ENCODE measurements at places on chromosomes 2 and 18.

- peak; percentile 30 for ATAC-seq
These were observed 77.7 kb downstream of the GULP1 start for GRCh38 chr2:188369365-188369764.

GRCh38 chr18:32405588-32405987 is 65.1 kb downstream of the GAREM1 start:
- no peak for ATAC-seq

DNA sequence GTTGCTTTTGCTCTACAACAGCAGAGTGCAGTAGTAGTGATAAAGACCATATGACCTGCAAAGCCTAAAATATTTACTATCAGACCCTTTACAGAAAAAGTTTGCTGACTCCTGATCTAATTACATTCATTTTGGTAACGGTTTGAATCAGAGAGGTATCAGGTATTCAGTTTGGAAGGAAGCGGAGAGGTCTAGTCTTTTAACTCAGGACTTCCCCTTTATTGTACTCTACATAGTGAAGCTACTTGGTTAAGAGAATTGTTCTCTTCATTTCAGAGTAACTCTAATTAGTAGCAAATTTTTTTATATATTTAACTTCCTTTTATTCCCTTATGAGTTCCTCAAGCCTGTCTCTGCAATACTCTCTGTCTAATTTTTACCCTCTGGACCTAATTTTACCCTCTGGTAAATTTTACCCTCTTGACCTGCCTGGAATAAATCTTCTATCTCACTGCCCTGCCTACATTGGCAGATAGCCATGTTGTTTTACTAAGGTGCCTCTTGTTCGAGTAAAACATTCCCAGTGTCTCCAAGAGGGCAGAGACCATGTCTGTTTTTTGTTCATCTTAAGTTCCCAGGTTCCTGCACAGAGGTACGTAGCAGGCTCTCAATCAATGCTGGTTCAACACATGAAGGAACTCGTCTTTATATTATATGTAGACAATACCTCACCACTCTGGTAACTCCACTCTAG is 170.6 kb downstream of the DNAH6 start:
- ATAC-seq = no peak

DNA sequence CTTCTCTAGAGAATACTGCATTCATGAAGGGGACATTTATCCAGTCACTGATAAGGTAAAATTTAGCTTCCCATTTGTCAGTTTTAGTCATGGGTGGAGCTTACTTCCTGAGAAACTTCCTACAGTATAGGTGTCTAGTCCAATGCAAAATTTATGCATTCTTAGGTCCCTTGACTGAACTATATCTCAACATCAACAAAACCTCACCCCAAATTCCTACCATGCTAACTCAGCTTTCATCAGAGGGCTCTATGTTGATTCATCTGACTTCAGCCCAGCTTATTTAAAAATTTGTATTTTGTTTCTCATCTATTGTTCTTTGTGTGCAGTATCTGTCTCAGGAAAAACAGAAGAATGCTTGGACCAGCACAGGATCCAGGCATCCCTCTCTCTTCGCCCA is 296.4 kb upstream of the ACVR2A start:
- ATAC-seq = no peak

- no peak for ATAC-seq
These were observed 16.0 kb downstream of the CYRIA start for GRCh38 chr2:16649353-16650286.

DNA sequence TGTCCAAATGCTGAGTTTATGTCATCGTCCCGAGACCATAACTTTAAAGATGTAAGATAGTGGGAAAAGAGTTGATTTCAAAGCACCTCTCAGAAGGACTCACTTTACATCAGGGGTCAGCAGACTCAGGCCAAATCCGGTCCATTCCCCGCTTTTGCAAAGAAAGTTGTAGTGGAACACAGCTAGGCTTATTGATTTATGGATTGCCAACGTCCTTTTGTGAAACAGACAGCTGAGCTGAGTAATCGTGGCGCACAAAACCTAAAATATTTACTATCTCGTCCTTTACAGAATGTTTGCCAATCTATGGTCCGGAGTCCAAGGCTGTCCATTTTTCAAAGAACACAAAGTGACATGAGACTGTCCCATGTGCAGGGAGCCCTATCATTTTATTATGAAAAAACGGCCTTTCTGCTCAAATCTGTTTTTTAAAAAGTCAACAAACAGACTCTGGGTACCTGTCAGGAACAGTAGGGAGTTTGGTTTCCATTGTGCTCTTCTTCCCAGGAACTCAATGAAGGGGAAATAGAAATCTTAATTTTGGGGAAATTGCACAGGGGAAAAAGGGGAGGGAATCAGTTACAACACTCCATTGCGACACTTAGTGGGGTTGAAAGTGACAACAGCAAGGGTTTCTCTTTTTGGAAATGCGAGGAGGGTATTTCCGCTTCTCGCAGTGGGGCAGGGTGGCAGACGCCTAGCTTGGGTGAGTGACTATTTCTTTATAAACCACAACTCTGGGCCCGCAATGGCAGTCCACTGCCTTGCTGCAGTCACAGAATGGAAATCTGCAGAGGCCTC is at the start of gene IL1RN:
TSS of gene IL1RN (plus strand) at position 754 of the 801 bp plus-strand sequence. CDS start at position 781, 27 bp downstream.
- ATAC-seq = no peak

- peak; percentile 73 for ATAC-seq
These were observed 145.7 kb upstream of the KLF7 start for GRCh38 chr2:207311316-207312005.

- ATAC-seq = no peak
These were observed 44.6 kb downstream of the SLC35F5 start for GRCh38 chr2:113711851-113712250.

GRCh38 chr18:76866666-76867065 is 44.3 kb downstream of the ZNF236 start:
- ATAC-seq = no peak

GRCh38 chr2:195574312-195574711 is 82.7 kb upstream of the SLC39A10 start:
- no peak for ATAC-seq

GRCh38 chr2:98258906-98259305 is 87.3 kb upstream of the CNGA3 start:
- ATAC-seq = no peak

- ATAC-seq = no peak
These were observed 745.9 kb upstream of the SLC8A1 start for GRCh38 chr2:41197781-41198180.

GRCh38 chr2:26938399-26939118 is 31.9 kb upstream of the MAPRE3 start:
- no peak for ATAC-seq

GRCh38 chr18:22702806-22703205 is 230.3 kb upstream of the RBBP8 start:
- no peak for ATAC-seq

DNA sequence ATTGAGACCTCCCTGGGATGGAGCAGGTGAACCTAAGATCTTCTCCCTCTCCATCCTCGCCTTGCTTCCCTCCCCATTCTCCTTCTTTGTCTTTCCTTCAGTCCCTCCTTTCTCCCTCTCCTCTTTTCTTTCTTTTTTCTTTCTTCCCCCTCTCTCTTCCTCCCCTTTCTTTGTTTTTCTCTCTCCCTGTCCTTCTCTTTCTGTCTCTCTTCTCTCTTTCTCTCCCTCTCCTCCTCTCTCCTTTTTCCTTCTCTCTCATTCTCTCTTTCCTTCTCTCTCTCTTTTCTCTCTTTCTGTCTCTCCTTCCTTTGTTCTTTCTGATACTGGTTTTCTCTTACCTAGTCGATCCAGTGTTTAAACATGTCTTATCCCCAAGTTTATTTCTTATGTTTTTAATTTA is 10.7 kb downstream of the MREG start:
- ATAC-seq = no peak

All from motor neuron (in vitro differentiated cells).